CD4-positive, alpha-beta T cell treated with Interleukin-17A for 1 hour (primary cell): ENCODE measurements at places on chromosomes 5 and 9.

DNA sequence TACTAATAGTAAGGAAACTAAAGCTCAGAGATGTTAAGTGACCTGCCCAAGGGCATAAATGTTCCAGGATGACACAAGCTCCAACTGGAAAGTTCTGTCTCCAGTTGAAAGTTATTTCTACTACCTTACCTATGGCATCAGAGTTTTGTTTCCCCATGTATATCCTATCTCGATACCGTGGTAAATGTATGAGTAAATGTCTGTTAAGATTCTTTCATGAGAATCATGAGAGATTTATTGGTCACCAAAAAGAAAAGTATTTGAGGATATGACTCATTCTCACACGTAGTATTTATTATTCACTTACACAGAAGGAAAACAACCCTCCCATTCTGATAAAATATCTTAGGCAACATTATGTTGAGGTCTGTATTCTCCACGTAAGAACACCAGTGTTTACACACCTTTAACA lies 11.1 kb upstream of the SHOC1 start:
- no peak for DNase-seq

GRCh38 chr9:91285729-91286353 lies 75.9 kb downstream of the AUH start:
- DNase-seq = no peak

DNA sequence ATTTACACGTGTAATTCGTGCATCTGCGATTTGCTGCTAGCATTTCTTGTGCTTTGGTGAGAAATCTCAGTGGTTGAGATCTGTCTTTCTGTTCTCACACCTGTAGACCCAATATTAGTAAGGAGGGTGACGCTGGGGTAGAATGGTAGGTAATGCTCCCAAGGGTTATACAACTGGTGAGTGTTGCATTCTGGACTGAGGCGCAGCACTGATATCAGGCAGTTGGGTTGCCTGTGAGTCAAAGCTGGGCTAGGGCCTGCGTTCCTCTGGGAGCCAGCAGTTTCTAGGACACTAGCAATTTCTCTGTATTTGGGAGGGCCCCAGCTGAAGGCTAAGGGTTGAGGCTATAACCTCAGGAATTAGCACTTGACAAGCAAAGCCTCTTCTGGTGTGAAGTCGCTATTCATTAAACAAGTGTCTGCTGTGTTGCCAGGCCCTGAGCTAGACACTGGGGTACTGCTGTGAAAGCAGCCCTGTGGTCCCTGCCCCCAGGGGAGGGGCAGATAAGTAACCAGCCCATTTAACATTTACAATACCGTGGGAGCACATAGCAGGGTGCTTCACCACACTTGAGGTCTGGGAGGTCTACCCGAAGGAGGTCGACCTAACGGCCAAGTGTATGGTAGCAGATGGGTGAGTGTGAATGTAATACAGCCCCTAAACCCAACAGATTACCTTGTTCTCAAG lies 28.7 kb downstream of the LARP1 start:
- DNase-seq = no peak

GRCh38 chr9:70220216-70220615 lies 38.6 kb upstream of the SMC5 start:
- DNase-seq = no peak

- no peak for DNase-seq
These were observed 30.8 kb downstream of the CNTRL start for GRCh38 chr9:121105531-121105930.

DNA sequence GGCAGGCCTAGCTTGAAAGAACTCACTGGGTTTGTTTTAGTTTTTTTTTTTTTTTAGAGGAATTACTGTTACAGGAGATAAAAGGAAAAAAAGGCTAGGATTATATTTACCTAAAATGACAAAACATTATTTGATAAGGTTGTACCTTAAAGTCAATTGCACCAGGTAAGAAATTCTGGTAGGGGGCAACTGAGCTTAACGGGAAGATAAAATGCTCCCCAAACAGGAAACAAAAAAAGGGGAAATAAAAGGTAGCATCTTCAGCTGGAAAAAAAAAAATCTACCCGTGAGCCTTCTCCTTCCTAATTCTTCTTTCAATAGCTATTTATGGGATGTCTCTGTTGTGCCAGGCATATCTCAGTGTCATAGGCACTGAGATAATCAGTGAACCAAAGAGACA lies 164.5 kb downstream of the PIK3R1 start:
- DNase-seq = no peak

DNA sequence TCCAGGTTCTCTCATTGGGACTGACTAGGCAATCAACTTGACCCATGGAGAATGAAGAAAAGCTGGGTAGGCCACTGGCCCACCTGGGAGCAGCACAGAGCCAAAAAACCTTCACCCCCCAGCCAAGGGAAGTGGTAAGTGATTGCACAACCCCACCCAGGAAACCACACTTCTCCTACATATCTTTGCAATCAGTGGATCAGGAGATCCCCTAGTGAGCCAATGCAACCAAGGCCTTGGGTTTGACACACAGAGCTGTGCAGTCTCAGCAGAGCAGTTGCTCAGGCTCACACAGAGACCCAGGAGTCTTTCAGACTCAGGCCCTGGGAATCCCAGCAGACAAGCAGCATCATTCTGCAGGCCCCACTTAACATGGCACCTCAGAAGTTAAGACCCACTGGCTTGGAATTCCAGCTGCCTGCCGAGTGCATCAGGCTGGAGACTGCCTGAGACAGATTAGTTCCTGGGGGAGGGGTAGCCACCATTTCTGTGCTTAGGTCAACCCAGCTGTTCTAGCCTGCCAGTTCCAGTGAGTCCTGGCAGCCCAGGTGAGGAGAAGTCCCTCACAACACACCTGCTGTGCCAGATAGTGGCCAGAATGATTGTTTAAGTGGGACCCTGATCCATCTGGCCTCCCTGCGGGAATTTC lies 136.4 kb downstream of the SAXO1 start:
- no peak for DNase-seq

- DNase-seq = no peak
These were observed 141.9 kb downstream of the CDK5RAP2 start for GRCh38 chr9:120438111-120438510.
